ENCODE measurements at places on chromosomes 16 and 17.

DNA sequence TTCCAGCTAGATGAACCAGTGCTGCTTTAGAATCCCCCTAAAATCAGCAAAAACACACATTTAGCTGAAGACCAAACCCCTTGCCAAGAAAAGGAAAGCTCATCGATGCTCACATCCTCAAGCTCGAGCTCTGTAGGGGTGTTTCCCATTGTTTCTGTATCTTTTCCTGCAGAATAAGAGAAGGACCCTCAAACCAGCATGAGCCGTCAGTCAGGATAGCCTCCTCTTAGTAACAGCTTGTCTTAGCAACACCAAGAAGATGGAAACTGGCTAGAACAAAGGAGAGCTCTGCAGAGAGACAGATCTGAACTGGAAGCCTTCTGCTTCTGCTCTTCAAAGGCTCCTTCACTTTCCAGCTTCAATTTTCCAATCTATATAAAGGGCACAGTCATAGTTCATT, 32.0 kb downstream of the VAT1L start:
- no peak for DNase-seq

GRCh38 chr16:70590722-70591415, 55.5 kb upstream of the IL34 start:
- DNase-seq, result no peak

GRCh38 chr17:56599088-56599487, 5.6 kb downstream of the NOG start:
- DNase-seq, result no peak

- DNase-seq, result no peak
These were observed 250.7 kb upstream of the MYOCD start for GRCh38 chr17:12415031-12415430.

- DNase-seq, result no peak
These were observed 23.7 kb downstream of the ARHGAP23 start for GRCh38 chr17:38451840-38452529.

DNA sequence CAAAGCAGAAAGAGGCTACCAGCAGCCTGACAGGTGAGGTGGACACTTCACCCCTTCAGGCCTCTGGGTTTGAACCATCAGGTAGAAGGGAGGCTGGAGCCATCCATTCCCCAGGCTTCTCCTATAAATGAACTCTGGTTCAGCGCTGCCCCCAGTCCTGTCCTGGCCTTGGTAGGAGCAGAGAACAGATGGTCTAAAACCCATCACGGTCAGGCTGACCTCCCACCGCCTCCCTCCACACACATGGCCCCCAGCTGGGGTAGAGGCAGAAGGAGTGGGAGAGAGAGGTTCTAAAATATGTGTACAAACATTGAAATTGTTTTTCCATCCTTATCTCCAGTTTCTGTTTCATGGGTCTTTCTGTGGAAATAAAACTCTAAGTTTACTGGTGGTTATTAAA, 59.7 kb upstream of the DNAJA2 start:
- no peak for DNase-seq

- DNase-seq, result peak; percentile 94
These were observed 22.6 kb downstream of the ZNF213 start for GRCh38 chr16:3157229-3158025.

- no peak for DNase-seq
These were observed 8.7 kb downstream of the MYH3 start for GRCh38 chr17:10648381-10648780.

DNA sequence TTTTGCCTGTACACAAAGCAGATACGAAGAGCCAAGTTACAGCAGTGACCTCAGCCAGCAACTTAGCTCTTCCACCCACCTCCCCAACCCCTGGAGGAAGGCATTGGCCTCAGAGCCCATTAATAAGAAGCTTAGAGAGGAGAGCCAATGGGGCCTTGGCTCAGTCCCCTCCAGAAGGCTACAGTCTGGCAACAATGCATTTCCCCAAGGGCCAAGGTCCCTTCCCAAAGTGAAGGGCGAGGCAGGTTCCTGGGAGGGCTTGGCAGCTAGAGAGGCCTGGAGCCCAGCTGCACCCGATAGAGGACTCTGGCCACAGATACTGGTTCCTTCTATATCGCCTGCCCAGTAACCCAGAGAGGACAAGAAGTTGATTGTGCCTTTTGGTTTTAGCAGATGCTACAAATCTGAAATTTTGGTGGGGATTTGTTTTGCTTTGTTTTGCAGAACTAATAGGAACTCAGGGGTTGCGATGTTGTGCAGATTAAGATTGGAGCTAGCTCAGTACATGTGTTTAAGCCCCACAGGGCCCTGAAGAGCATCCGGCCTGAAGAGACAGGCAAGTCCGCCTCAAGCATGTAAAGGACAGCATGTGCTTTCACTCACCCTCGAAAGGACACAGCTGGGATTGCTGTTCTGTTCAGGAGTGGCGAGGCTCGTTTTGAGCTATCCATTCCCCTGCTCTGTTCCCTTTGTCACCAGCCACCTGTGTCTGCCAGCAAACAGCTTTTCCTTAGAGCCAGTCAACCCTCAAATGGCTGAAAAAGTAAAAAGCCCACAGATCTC, 12.0 kb upstream of the PNPO start:
- DNase-seq, result no peak

GRCh38 chr16:70572050-70572925, 48.7 kb downstream of the SF3B3 start:
- DNase-seq, result no peak

GRCh38 chr16:57614536-57614935, 13.9 kb upstream of the ADGRG1 start:
- DNase-seq, result no peak

- DNase-seq, result no peak
These were observed at the start of gene PDIA2 for GRCh38 chr16:283033-283805. TSS of gene PDIA2 (plus strand) at chr16:283164. CDS start at chr16:283170, 6 bp downstream.

DNA sequence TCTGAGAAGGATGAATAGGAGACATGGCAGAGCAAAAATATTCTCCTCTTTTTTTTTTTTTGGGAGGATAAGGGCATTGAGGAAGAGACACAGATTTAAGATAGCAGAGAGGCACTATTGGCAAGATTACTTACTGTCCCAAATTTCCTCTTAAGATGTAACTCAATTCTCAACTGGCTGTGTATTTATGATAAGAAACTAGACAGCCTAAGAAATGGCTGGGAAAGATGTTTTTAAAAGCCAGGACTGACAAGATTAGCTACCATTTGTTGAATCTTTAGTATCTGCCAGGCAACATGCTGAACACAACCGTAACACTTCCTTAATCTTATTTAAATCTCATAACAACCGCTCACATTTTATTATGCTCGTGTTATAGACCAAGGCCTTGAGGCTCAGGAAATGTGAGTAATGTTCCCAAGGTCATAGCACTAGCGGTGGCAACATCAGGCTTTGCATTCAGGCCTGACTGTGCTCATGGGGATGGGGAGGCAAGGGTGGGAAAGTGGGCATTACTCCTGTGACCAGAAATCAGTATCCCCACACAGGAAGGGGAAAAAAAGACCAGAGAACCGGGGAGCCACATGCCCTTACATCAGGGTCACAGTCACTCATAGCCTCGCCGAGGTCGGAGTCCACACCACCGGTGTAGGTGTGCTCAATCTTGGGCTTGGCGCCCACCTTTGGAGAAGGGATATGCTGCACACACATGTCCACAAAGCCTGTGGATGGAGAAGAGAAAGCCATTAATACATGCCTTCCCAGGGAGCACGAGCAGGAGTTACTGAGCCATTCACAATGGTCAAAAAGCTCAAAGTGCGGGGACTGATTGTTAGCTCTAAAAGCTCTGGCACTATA, 15.6 kb downstream of the HIGD1B start:
- no peak for DNase-seq

- peak; percentile 85 for DNase-seq
These were observed 85.0 kb downstream of the SNX29 start for GRCh38 chr16:12061336-12062055.

GRCh38 chr17:78276098-78276887, 44.9 kb downstream of the TMEM235 start:
- DNase-seq, result no peak

DNA sequence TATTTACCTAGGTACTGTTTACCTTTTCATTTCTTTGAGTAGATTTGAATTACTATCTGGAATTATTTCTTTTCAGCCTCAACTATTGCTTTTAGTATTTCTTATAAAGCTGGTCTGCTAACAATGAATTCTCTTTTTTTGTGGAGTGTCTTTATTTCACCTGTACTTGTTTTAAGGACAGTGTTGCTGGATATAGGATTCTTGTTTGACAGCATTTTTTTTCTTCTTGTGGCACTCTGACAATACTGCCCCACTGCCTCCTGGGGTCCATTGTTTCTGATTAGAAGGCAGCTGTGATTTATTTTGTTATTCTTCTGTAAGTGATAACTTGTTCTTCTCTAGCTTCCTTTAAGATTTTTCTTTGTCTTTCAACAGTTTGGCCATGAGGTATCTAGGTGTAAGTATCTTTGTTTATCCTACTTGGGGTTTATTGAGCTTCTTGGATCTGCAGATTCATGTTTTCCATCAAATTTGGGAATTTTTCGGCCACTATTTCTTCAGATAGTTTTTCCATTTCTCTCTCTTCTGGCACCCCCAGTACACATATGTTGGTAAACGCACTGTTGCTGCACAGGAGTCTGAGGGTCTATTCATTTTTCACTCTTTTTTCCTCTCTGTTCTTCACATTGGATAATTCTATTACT, 130.4 kb downstream of the AATF start:
- DNase-seq, result no peak

GRCh38 chr17:21119919-21120249, 6.9 kb upstream of the DHRS7B start:
- DNase-seq, result no peak

DNA sequence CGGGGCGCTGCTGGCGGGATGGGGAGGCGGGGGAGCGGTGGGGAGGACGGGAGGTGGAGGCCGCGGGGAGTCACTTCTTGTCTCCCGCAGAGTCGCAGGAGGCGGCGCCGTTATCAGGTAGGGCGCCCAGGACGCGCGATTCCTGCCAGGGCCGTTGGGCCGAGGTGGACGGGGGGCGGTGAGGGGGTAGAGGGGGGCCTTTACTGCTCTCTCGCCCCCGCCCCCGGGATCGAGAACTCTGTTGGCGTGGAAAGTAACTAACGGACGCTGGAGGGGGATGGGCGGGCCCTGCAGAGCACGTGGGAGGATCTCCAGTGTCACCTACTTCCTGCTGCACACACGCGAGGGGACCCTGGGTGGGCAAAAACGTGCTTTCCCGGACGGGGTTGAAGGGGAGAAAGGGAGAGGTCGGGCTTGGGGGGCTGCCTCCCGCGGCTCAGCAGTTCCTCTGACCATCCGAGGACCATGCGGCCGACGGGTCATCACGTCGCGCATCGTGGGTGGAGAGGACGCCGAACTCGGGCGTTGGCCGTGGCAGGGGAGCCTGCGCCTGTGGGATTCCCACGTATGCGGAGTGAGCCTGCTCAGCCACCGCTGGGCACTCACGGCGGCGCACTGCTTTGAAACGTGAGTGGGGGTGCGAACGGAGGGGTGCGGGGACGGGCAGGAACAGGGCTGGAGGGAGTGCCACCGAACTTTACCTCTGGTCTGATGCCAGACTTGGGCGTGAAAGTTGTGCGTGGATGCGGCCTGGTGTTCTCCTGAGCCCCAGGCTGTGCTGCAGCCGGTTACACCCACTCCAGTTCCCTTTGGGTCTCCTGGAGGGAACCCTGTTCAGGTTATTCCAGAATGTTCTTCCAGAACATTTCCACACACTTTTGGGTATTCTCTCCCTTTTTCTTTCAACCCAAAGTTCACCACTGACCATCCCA, 569 bp downstream of the PRSS21 start:
- no peak for DNase-seq

GRCh38 chr16:3147757-3148104, 12.9 kb downstream of the ZNF213 start:
- DNase-seq, result no peak

GRCh38 chr16:11640987-11641817, 27.1 kb upstream of the SNN start:
- DNase-seq, result peak; percentile 73

DNA sequence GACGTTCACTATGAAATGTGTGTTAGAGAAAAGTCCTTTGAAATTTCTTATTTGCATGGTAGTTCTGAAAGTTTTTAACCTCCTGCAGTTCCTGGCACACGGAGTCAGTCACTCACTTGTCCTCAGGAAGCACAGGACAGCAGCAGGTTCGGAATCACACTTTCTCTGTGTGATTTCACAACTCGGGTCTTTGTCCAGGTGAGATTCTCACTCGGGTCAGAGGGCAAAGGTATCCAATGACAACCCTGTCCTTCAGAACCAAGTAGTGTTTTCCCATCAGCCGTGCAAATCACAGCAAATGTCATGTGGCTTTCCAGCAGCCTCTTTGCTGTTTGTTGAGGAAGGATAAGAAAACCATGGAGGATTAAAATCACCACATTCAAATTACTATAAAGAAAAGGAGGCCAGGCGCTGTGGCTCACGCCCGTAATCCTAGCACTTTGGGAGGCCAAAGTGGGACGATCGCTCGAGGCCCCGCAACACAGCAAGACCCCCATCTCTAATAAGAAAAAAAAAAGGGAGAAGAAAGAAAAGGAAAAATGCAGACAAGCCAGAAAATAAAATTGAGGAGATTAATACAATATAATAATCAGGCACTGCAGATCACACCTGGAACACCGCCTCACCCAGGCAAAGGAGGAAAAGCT, 22.0 kb downstream of the ADCY9 start:
- no peak for DNase-seq

GRCh38 chr17:43545383-43545632, 832 bp downstream of the ETV4 start:
- DNase-seq, result no peak

DNA sequence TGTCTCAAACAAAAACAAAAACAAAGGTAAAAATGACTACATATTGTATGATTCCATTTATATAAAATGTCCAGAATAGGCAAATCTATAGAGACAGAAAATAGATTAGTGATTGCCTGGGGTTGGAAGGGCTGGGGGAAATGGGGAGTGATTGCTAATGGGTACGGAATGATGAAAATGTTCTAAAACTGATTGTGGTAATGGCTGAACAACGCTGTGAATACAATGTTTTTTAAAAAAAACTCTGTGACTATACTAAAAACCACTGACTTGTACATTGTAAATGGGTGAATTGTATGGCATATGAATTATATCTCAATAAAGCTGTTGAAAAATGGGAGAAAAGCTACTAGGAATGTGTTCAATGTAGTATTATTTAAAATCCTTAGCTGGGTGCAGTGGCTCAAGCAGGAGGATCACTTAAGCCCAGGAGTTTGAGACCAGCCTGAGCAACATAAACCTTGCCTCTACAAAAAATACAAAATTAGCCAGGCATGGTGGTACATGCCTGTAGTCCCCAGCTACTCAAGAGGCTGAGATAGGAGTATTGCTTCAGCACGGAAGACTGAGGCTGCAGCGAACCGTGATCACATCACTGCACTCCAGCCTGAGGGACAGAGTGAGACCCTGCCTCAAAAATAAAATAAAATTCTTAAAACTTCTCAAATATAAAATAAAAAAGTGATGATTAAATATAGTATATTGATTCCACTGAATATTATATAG, 47.9 kb downstream of the TOM1L2 start:
- no peak for DNase-seq

DNA sequence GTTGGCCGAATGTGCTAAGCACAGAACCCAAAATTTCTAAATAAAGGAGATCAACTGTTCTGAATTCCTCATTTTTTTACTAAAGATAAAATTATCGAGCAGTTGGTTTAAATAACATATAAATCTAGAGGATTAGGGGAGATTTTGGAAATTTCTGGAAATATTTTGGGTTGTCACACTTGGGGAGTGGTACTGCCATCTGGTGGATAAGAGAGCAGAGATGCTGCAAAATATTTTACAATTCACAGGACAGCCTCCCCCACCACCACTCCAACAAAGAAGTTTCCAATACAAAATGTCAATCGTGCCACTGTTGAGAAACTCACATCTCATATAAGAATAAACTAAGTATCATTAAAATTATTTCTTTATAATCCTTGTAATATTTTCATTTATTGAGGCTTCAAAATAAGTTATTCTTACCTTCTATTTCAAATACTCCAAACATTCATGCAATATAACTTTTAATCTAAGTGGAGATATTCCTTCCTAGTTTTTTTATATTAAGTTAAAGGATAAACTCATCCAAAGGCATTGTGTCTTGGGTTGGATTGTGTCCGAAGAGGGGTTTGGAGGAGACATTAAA, 17.0 kb upstream of the ABCA8 start:
- DNase-seq, result peak; percentile 37

All from ACHN (cell line).